ENCODE measurements at places on chromosomes 3 and 15.
A peak's percentile ranks its signal among the peaks of the same experiment; 100 is the strongest.

- H3K4me3 ChIP-seq, result no peak overlapping the region
- no peak overlapping the region for H3K27ac ChIP-seq
- peaks cover 33% of the 10 kb centered on the region for H3K4me1 ChIP-seq
- no peaks in the 10 kb centered on the region for H3K27me3 ChIP-seq
These were observed 2.1 kb upstream of the ALAS1 start for GRCh38 chr3:52195823-52196331.

DNA sequence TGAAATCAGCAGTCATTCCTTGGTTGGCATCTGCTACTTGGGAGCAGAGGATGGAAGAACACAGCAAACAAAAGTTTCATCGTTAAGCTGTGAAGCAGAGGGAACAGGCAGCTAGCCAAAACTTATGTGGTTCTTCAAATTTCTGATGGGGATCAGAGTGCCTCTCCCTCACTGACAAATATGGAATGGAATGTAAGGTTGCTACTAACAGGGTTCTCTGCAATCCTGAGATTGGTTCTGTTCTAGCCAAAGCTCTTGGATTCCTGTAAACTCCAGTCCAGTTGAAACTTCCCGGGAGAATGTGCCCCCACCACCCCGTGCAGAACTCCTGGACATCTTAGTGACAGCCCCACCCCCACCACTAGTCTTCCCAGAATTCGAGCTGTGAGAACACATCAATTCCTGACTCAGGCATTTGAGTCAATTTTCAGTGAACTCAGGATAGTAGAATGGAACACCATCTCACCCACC lies 55.9 kb upstream of the PHLDB2 start:
- no peaks in the 10 kb centered on the region for H3K27me3 ChIP-seq
- no peak overlapping the region for H3K4me3 ChIP-seq
- H3K4me1 ChIP-seq, result no peaks in the 10 kb centered on the region
- H3K36me3 ChIP-seq, result no peaks in the 10 kb centered on the region
- no peak overlapping the region for H3K27ac ChIP-seq
- no peak for DNase-seq

GRCh38 chr3:53044711-53045517 lies 959 bp downstream of the SFMBT1 start:
- peak; percentile 42 for DNase-seq
- peaks cover 3% of the 10 kb centered on the region for H3K27me3 ChIP-seq
- peak overlapping the region; percentile 95 for H3K27ac ChIP-seq
- peaks cover 46% of the 10 kb centered on the region for H3K4me1 ChIP-seq
- H3K36me3 ChIP-seq, result peaks cover 6% of the 10 kb centered on the region

DNA sequence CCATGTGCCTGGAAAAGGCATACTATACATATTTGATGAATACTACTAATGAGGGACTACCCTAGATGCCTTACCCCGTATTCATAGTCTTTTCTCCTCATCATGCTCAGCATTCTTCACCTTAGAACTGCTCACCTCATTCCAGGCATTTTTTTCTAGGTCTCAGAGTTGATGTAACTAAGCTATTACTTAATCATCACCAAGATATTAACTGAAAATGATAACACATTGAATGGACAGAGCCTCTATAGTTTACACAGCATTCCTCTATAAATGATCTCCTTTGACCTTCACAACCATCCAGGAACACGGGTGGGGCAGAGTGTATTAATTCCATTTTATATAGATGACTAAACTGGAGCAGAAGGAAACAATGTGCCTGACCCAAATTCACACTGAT lies 174.1 kb upstream of the DPH6 start:
- peaks cover 1% of the 10 kb centered on the region for H3K27me3 ChIP-seq
- no peaks in the 10 kb centered on the region for H3K36me3 ChIP-seq
- H3K4me1 ChIP-seq, result no peaks in the 10 kb centered on the region
- no peak for DNase-seq
- H3K27ac ChIP-seq, result no peak overlapping the region

DNA sequence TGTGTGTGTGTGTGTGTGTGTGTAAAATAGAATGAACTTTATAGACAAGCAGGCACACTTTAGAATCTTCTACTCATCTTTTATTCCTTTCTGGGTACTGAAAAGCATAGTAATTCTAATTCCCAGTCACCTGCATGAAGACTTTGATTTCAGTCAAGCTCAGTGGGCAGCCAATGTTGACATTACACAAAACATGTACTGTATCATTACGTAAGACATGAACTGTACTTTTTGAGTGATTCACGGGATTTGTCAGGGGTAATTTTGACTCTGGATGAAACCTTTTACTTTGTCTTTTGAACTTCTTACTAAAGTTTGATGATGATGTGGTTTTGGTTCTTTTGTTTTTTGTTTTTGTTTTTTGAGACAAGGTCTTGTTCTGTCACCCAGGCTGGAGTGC lies 38.8 kb downstream of the PTPRG start:
- no peak for DNase-seq
- H3K4me3 ChIP-seq, result no peak overlapping the region
- no peaks in the 10 kb centered on the region for H3K36me3 ChIP-seq
- H3K4me1 ChIP-seq, result no peaks in the 10 kb centered on the region

DNA sequence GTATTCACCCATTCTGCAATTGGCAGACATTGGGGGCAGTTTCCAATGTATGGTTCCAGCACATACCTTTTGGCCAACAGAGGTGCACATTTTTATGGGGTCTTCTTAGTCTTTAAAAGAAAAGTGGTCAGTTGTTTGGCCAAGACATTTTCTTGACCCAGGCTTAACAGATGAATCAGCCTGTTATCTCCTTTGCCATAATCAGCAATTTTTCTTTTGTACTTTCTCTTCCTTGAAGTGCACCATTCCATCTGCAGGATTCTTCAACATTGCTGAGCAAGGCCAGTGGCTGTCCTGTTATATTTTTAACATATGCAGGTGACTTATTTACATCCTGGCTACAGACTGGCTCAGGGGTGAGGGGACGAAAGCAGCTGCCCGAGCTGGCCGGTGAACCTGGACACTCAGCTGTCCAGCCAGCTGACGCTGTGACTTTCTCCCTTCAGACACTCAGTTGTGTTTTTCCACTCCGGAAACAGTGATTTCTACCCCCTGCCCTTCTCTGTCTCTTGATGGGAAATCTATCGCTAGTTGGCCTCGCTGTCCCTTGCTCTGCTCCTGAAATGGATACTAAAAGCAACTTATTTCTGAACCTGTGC lies 96.5 kb upstream of the TNFAIP8L3 start:
- H3K27me3 ChIP-seq, result peaks cover 17% of the 10 kb centered on the region
- H3K4me3 ChIP-seq, result no peak overlapping the region
- H3K36me3 ChIP-seq, result no peaks in the 10 kb centered on the region
- H3K4me1 ChIP-seq, result peaks cover 4% of the 10 kb centered on the region

GRCh38 chr3:122628567-122628966 lies 51.1 kb downstream of the PARP15 start:
- H3K4me3 ChIP-seq, result no peak overlapping the region
- no peak for DNase-seq
- H3K27ac ChIP-seq, result no peak overlapping the region
- no peaks in the 10 kb centered on the region for H3K4me1 ChIP-seq
- H3K36me3 ChIP-seq, result peaks cover 7% of the 10 kb centered on the region

DNA sequence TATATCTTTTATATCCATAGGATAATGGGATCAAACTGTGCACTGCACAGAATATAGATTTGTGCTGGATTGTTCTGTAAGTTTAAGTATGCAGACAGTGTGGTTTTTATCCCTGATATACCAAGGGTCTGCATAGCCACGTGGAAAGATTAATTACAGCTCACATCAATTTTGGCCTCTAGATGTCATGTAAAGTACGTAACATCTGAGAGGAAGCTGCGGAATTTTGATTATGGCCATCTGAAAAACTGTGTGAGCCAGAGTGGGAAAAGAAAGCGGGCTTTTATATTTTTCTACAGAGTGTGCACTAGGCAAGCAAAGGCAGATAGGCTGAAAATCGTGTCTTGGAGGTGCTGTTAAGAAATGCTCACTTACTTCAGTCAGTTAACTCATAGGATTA lies 562.7 kb downstream of the GBE1 start:
- H3K27me3 ChIP-seq, result no peaks in the 10 kb centered on the region
- no peak for DNase-seq
- no peaks in the 10 kb centered on the region for H3K4me1 ChIP-seq
- H3K27ac ChIP-seq, result no peak overlapping the region
- no peaks in the 10 kb centered on the region for H3K36me3 ChIP-seq
- no peak overlapping the region for H3K4me3 ChIP-seq

DNA sequence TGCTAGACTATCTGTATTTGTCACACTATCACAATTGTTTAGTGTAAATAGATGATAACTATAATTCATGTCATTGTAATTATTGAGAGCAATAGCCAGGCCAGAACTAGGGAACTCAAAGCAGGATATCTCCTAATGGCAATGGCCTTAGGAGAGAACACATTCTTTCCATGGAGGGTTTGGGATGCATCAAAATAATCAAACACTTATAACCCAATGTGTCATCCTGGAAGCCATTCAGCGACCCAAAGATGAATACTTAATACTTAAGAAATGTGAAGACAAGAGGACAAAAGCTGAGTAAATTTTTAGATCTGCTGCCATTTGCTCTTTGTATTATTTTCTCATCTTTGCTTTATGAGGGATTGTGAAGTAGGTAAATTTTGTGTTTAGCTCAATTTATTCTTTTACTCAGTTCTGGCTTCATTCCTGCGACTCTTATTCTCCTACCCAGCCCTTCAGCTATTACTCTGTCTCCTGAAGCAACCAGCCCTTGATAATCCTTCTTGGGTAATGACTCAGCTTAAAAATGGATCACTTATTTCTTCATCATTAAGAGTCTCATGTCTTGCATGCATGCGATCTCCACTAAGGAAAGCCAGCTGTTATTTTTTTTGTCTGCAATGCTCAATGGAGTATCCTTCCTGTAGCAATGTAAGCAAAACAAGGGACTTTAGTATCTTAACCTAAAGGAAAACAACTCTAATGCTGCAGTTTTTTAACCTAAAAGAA lies 2.0 kb downstream of the OR4F15 start:
- no peak overlapping the region for H3K27ac ChIP-seq
- H3K4me1 ChIP-seq, result no peaks in the 10 kb centered on the region
- H3K36me3 ChIP-seq, result no peaks in the 10 kb centered on the region
- H3K27me3 ChIP-seq, result peaks cover 30% of the 10 kb centered on the region

DNA sequence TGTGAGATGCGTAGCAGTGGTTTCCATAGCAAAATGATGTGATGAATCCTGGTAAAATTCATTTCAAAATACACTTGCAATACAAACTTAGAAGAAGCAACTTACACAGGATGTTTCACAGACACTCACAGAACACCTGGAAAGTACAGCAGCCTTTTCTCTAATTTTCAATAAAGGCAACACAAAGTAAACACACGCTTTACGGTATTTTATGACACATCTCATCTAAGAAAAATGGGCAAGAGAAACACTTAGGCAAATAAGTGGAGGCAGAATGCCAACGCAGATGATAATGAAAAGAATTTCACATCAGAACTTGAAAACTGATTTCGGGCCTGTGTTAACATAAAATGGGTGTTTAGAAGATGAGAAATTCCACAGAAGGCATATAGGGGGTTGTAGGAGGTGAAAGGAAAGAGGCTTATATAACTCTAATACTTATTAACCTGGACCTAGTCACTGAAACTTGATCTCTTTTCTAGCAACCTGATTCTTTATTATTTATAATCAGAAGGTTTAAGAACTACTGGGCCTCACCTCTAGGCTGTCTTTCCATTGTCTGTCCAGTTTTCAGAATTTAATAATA lies 25.6 kb upstream of the MAP3K13 start:
- H3K4me1 ChIP-seq, result peaks cover 3% of the 10 kb centered on the region
- no peaks in the 10 kb centered on the region for H3K36me3 ChIP-seq
- DNase-seq, result no peak
- H3K4me3 ChIP-seq, result no peak overlapping the region

DNA sequence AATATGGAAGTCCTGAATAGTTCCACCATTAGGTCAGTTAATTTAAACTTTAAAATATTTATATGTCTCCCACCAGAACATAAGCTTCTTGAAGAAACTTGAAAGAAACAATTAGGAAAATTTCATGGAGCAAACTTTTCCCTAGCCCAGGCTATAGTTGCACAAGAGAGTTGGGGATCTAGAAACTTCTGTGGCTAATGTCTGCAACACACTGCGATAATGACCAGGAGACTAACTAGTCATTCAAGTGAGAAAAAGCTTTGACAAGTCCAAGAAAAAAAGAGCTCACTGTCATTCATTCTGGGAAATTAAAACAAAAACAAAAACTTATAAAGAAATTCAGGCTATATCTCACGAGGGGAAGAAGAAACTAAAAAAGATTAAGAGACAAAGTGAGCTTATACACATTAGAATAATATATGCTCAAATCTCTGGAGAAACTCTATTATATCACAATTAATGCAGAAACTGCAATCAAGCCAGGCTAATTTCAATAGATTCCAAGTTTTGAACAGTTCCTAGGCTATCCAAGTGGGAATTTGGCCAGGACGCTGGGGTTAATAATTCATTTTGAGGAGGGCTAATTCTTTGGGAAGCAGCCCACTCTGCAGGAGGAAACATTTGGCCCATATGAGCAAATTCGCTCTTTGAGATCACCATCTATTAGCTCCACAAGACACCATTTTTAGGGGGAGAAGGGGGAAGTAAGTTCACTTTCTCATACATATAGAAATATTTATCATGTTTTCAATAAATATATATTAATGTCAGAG lies 134.6 kb downstream of the MEIS2 start:
- no peaks in the 10 kb centered on the region for H3K36me3 ChIP-seq
- no peaks in the 10 kb centered on the region for H3K4me1 ChIP-seq
- H3K4me3 ChIP-seq, result no peak overlapping the region
- no peak for DNase-seq

DNA sequence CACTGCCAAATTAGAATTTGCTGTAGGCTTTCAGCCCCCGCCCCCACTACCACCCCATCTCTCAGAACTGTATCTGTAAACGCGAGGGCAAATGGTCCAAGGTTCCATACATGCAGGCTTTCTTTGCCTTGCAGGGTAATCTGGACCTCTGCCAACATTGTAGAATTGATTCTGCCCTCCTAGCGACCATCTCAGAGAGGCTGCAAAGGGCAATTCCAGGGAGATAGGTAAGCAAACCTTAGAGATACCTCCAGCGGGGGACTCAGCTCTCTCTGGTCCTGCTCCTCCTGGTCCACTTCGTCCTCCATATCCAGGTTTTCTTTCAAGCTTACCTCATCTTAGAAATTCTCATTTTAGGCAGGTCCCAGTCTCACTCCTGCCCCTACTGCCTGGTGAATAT lies 64.4 kb downstream of the SLMAP start:
- peaks cover 18% of the 10 kb centered on the region for H3K4me1 ChIP-seq
- no peak overlapping the region for H3K27ac ChIP-seq
- no peak for DNase-seq
- H3K27me3 ChIP-seq, result no peaks in the 10 kb centered on the region
- H3K36me3 ChIP-seq, result no peaks in the 10 kb centered on the region

- no peak overlapping the region for H3K27ac ChIP-seq
- H3K27me3 ChIP-seq, result no peaks in the 10 kb centered on the region
- no peaks in the 10 kb centered on the region for H3K36me3 ChIP-seq
- no peaks in the 10 kb centered on the region for H3K4me1 ChIP-seq
- DNase-seq, result no peak
These were observed 343.7 kb downstream of the ERC2 start for GRCh38 chr3:56124546-56124945.

DNA sequence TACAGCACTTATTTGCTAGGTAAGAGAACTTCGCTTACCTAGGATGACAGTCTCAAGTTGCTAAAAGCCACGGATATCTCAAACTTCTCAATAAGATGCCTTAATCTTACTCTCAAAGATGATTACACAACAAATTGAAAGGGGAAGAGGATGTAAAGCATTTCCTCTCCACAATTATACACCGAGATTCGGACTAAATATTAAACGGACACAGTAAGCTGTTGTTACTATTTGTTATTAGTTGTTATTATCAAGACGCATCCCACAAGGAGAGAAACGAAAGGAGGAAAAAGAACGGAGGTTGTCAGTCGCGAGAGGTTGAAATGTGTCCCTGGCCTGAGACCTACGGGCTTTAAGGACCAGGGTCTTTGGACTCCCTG lies 660 bp downstream of the ZNF106 start:
- peaks cover 14% of the 10 kb centered on the region for H3K36me3 ChIP-seq
- H3K4me3 ChIP-seq, result peak overlapping the region; percentile 92
- peaks cover 40% of the 10 kb centered on the region for H3K4me1 ChIP-seq
- no peak for DNase-seq

Measured in activated CD8-positive, alpha-beta T cell treated with anti-CD3 and anti-CD28 coated beads for 36 hours (primary cell).